ENCODE measurements at places on chromosomes 1 and 21.
A peak's percentile ranks its signal among the peaks of the same experiment; 100 is the strongest.

DNA sequence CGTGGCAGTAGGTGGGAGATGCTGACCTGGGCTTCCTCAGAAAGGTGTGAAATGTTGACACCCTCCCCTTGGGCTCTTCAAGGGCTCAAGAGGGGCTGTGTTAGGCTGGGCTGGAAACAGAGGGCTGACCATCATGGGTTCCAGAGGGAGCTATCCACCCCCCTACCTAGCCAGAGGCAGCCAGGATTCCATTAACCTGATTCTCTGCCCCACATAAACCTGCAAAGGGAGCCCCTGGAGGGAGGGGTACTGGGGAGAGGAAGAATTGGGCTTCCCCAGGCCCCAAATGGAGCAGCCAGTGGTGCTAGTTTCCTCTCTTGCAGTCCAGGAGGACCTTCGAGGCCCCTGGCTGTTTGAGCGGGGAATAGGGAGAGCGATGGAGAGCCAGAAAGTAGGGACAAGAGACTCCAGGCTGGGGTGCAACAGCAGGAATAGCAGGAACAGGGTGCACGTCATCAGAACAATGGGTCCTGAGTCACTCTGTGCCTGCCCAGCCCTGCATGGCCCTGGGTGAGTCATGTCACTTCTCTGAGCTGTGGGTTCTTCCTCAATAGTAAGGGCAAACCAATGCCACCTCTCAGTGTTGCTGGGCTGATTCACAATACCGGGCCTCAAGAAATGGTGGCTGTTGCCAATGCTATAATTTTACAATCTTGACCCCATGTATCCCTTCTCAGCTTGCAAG, 121.2 kb downstream of the EPHB2 start:
- DNase-seq = no peak

DNA sequence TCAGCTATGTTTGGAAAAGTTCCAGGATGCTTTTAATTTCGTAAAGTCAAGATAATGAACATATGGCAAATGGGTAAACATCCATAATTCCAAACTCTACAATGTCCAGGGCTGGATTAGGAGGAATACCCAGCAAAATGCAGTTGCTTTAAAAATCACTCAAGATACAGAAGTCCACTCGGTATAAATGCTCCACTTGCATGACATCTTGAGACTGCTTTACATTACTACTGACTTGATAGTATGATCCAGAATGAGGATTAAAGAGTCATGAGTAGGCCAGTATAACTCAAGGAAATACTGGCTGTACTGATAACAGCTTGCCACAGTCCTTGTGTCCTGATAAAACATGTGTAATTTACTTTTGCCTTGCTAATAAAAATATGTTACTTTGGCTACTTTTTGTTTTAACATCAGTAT, 58.3 kb upstream of the ANGPTL3 start:
- no peak for DNase-seq

DNA sequence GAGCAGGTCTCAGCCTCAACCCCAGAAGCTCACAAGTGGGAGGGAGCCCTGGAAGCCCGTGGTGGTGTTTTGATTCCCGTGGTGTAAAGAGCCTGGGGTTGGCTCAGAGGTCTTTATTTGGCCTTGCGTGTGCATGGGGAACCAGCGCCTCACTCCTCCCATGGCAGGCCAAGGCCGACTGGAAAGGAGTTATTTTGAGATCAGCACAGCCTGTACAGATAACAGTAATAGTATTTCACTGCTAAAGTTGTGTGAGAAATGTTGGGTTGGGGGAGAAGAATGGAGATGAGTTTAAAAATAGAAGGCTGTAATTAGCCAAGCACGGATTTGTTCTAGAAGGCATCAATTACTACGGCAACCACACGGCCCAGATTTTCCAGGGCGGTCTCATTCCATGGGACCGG, 186.5 kb downstream of the DYRK1A start:
- no peak for DNase-seq

DNA sequence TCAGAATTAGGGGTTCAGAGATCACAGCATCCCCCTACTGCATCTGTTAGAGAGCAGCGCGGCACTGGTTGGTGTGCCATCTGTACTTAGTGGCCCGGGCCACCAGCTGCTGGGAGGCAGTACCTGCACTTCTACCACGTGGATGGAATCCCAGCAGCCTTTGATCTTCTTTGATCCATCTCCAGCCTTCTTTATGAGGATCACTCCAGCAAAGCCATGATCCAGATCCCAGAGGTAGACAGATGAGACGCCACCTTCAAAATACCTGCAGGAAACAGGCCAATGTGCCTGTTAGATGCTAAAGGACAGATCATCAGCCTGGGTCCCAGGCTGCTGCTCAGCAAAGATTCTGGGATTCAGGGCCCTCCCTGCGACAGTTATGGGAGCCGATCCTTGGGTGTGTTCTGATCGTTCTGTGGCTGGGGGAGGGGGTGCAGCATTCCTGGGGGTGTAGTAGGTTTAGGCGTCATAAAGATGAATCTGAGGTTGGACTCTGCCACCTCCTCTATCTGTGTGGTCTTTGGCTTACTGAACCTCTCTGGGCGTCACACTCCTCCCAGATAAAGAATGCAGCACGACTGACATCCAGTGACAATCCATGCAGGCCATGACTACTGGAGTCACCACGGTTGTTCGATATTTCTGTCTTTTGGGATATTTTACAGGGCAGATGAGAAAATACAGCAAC, 45.3 kb downstream of the SLC66A1 start:
- DNase-seq = no peak

- DNase-seq = no peak
These were observed 60.1 kb upstream of the PTCH2 start for GRCh38 chr1:44903011-44903680.

DNA sequence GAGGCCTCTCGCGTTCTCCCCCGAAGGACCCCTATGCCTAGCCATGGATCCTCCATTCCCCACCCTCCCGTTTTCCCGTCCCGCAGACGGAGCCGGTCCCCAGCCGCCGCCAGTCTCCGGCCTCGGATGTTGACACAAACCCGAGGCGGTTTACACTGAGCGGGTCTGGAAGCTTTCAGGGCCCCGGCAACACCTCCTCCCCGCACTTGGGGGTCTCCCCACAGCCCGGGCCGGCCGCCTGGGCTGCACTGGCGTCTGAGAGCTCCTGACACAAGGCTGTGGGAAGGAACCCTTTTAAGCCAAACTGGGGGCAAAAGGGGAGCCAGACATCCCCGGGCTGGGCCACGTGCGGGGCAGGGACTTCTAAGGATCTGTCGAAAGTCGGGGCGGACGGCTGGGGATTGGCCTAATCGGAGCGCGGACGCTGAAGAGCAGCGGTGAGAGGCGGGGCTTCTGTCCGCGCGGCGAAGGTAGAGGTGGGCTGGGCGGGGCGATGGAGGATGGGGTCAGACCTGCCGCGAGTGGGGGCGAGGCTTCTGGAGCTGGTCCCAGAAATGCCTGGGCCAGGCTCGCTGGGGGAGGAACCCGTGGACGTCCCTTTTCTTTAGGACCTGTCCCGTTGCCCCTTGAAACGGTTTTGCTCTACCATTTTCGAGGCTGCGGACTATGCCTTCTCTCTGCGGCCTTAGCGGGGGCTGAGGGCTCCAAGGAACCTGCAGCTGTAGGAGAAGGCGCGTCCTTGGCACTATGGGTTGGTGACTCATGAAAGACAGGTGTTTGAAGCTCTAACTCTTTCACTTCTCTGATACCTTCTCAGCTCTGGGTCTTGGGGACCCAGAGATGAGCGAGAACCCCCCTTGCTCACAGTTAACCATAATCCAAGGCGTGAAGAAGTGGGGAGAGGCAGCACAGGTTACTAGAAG, 1.2 kb upstream of the HPCAL4 start:
- DNase-seq = peak; percentile 27

- peak; percentile 31 for DNase-seq
These were observed 38.2 kb downstream of the H3-3A start for GRCh38 chr1:226100436-226101391.

DNA sequence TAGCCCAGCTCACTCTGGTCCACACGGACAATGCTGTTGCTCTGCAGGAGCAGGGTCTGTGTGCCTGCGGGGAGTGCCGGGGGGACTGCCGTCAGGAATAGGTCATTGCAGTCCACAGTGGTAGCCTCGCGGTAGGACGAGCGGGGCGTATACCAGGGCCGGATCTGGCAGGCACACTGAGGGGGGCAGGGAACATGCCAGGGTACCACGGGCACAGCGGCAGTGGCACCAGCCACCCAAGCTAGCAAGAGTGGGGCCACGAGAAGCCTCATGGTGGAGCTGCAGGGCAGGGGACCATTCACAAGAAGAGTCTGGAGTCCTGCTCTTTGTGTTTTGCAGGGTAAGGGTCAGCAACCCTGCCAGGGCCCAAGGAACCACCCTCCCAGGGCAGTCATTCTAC, 65.8 kb downstream of the LRRN2 start:
- DNase-seq = no peak

- DNase-seq = no peak
These were observed 8.2 kb upstream of the TNFRSF25 start for GRCh38 chr1:6473974-6474814.

DNA sequence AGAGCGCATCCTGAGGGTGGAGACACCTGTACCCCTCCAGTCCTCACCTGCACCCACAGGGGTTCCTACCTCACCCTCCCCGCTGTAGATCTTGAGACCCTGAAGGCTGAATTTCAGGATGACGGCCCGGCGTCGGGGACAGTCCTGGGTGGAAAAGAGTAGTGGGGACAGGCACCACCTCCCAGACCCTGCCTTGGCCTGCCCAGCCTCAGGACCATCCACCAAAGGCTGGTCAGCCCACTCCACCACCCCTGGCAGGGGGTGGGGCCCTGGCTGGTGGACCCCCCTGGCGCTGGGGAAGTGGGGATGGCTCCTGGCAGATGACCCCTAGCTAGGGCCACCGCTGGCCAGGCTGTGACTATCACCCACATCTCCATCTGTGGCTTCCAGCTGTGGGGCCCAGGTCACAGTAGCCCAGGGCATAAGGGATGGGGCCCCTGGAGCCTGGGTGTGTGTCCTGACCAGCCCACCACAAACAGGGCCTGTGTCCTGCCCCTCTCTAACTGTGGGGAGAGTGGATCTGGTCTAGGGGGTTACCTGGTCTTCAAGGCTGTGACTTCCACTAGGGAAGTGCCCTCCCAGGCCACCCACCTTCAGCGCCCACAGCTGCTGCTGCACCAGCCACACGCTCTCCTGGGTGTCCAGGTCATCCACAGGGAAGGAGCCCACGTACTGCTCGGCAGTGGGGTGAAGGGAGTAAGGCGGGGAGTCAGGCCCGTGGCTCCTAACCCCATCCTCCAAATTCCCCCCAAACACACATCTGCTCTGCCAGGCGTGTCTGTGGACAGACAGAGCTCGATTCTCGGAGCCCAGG, 5.4 kb downstream of the SH2D5 start:
- no peak for DNase-seq

DNA sequence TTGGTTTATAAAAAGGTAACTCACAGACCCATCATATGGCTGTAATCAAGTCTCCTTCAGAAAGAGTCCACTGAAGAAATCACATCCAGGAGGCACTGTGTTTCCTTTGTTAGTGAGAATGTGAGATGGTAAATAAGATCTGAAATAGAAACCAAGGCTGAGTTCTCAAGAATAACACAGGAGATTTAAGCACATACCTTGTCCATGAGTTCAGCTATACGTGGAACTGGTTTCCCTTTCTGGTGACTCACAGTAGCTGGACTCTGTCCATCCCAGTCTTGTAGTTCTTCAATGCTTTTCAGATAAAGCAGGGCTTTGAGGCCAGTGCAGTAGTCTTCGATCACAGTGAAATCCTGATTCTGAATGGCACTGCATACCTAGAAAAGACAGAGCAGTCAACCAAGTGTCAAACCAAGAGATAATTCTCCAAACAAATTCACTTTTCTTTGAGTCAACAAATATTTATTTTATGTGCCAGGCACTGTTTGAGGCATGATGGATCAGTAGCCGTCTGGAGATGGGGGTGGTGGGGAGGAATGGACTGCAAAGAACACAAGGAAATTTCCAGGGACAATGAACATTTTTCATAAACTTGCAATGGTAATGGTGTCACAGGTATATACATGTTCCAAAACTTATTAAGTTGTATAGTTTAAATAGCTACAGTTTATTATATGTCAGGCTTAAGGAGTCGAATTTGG, 471.4 kb downstream of the PTBP2 start:
- no peak for DNase-seq

DNA sequence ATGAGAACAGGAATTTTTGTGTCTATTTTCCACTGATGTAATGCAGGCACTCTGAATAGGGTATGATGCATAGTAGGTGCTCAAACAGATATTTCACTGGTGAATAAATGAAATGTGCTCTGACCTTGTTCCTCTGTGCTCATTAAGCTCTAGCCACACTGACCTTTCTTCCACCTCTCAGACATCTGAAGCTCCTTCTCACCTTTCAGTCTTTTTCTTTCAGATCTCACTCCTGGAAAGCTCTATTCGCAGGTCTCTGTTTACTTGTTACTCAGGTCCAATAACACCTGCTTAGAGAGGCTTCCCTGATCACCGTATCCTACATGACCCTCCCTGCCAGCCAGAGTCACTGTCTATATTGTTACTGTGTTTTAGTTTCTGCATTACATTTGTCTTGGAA, 59.2 kb upstream of the IVNS1ABP start:
- no peak for DNase-seq

GRCh38 chr1:184854496-184855140, 100.0 kb upstream of the EDEM3 start:
- DNase-seq = peak; percentile 66

GRCh38 chr1:199447906-199448305, 579.6 kb upstream of the NR5A2 start:
- peak; percentile 89 for DNase-seq

DNA sequence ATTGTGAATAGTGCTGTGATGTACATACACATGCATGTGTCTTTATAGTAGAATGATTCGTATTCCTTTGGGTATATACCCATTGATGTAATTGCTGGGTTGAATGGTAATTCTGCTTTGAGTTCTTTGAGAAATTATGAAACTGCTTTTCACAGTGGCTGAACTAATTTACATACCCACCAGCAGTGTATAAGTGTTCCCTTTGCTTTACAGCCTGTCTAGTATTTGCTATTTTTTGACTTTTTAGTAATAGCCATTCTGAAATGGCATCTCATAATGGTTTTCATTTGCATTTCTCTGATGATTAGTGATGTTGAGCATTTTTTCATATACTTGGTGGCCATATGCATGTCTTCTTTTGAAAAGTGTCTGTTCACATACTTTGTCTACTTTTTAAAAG, 54.5 kb upstream of the FAM78B start:
- no peak for DNase-seq

- no peak for DNase-seq
These were observed 873.1 kb downstream of the KCNT2 start for GRCh38 chr1:195735140-195735539.

DNA sequence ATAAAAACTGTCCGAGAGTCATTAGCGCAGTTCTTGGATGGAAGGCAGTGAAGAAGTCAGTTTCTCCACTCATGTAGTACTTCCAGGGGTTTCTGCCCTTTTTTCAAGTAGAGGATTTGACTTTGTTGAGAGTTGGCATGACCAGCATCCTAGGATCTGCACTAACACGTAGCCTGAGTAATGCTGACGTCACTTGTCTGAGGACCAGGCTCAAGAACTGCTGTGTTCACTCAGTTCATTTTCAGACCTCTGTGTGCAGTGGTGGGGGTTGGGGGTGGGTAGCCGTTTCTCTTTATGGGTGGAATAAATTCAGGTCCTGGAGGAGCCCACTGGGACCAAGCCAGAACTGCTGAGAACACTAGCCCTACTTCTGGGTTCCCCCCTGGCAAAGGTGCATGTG, 53.3 kb downstream of the MRPS6 start:
- DNase-seq = no peak

Measured in NCI-H524 (cell line).